ENCODE measurements at places on chromosomes 1 and 21.

DNA sequence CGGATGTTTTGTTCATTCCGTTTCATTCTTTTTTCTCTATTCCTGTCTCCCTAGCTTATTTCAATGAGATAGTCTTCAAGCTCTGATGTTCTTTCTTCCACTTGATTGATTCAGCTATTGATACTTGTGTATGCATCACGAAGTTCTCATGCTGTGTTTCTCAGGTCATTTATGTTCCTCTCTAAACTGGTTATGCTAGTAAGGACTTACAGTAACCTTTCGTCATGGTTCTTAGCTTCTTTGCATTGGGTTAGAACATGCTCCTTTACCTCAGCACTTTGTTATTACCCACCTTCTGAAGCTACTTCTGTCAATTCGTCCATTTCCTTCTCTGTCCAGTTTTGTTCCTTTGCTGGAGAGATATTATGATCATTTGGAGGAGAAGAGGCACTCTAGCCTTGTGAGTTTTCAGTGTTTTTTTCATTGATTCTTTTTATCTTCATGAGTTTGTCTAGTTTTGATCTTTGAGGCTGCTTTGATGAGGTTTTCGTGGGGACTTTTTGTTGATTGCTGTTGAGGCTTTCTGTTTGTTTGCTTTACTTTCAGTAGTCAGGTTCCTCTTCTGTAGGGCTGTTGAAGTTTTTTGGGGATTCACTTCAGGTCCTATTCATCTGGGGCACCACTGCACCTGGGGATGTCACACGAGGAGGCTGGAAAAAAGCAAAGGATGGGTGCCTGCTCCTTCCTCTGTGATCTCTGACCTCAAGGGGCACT is 496.9 kb upstream of the LRRC7 start:
- DNase-seq, result no peak

DNA sequence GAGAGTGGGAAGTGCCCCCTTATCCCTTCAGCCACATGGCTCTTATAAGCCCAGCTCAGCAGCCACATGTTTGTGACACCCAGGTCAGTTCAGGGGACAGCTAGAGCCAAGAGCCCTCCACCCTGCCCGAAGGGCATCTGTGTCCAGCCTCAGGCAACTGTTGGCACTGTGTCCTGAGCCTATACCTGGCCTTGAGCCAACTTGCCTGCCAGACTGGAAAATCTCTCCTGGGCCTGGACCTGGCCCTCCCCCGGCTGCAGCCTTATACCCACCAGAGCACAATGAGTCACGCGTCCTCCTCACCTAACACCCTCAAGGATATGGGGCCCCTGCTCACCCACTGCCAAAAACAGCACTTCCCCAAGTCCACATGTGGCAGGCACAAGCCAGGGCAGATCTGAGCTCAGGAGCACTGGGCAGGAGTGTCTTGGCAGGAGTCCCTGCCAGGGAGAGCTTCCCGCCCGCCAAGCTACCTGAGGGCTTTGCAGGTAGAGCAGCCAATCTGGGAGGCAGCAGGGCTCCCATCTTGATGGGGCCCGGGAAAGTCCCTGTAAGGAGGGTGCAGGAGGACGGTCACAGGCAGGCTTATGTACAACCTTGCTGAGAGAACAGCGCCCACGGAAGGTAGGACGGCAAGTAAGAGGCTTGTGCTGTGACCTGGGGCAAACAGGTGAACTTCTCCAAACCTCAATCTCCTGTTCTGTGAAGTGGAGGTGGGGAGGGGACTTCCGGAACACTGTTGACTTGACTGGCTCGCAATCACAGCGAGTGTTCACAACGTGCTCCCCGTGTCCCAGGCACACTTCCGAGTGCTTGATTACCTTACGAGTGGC is 19.8 kb upstream of the HSPG2 start:
- peak; percentile 67 for DNase-seq

DNA sequence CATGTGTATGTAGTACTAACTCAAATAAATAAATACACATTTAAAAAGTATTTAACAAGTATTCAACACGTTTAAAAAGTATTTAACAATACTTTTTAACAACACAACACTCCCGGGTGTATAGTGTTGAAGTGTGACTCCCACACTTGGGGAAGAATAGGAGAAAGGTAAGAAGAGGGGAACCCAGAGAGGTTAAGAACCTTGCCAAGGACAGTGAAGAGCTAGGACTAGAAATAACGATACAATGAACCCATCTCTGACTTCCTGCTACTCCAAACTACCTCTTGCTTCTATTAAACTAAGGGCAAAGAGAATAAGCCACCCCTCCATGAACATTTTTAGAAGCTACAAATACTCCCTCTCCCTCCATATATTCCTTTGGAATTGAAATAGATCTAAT is 1.7 kb upstream of the GFI1 start:
- DNase-seq, result no peak

GRCh38 chr1:39017266-39017665 is 8.9 kb upstream of the NDUFS5 start:
- DNase-seq, result no peak

- no peak for DNase-seq
These were observed 173.4 kb downstream of the HUNK start for GRCh38 chr21:32046191-32046590.

GRCh38 chr1:30763651-30764248 is 6.2 kb upstream of the LAPTM5 start:
- no peak for DNase-seq

GRCh38 chr21:26177746-26178426 is 7.3 kb upstream of the APP start:
- DNase-seq, result no peak

DNA sequence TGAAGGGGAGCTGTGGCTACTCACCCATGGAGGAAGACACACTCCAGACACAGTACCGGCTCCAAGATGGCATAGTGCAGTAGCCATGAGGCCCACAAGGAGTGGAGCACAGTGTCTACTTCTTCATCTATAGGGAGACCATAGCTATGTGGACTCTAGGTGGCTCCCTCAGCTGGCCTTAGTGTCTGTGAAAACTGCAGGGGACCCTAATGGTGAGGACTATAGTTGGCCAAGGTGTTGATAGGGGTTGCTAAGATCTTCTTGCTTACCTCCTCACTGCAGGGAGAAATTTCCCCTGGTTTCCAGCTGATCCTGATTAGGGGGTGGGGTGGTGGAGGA is 58.9 kb downstream of the DIPK1A start:
- DNase-seq, result no peak

Data from activated T-cell treated with anti-CD3 and anti-CD28 coated beads, Interleukin-2, amount 50 U/mL, for 48 hours (primary cell).